ENCODE measurements at places on chromosomes 2 and 18.
A peak's percentile ranks its signal among the peaks of the same experiment; 100 is the strongest.

DNA sequence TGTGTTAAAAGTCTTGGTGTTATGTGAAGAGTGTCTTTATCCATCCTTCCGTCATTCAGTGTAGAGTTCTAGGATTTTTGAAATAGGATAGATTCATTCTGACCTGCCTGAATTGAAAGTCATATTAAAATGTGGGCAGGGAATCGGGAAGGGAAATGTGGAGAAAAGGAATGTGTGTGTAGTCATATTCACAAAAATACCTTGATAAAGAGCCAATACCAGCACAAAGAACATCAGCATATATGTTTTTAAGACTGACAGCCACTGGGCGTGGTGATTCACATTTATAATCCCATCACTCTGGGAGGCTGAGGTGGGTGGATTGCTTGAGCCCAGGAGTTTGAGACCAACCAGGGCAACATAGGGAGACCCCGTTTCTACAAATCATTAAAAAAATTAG is 188.1 kb downstream of the CAMKMT start:
- DNase-seq = no peak

DNA sequence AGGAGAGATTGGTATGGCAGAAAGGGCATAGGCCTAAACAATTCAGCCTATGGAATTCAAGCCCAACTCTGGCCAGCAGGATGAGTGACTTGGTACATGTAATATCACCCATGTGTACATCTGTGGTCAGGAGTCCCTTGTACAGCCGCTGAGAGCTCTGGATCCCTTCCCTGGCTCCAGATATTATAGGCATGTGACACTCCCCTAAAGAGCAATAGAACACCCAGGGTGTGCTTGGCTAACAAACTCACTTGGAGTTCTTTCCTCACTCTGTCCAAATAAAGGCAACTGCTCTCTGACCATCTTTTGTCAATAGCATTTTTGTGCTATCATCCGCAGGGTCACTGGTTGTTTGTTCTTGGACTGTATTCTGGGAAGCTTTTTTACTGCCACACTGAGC is 197.4 kb upstream of the NCKAP5 start:
- no peak for DNase-seq

- DNase-seq = no peak
Observed at GRCh38 chr2:27223416-27223815, 6.2 kb downstream of the CAD start.

GRCh38 chr2:133986081-133986837 is 267.6 kb upstream of the MGAT5 start:
- DNase-seq = peak; percentile 9

- no peak for DNase-seq
Observed at GRCh38 chr2:138902239-138902871, 122.2 kb upstream of the NXPH2 start.

- DNase-seq = peak; percentile 53
Observed at GRCh38 chr2:205086662-205087061, 541.4 kb downstream of the PARD3B start.

DNA sequence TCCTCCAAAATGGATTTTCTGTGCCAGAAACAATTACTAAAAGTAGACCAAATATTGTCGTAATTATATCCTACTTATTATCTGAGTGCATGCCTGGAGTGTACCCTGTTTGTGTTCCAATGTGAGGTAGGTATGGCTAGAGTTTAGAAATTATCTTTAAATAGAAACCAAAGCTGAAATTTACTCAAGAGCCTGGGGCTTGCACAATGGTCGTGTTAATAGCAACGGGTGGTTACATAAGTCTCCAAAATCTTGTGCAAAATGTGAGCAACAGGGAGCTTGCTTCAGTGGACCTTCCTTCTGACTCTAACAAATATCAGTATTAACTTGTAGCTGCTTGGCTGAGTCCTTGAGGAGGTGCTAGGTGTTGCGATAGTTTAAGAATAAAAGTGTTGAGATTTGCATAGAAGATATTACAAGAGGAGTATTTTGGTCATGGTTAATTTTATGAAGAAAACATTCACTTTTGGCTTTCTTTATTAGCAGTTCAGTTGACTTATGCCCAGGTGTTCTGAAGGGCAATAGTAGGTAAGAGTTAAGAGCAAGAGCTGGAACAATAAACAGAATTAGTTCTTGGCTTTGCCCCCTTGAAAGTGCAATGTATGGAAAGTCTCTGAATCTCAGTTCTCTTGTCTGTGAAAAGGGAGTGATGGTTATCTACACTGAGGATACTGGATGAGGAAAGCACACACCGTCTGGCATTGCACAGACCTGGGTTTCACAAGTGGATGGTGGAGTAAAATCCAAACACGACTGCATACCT is 4.6 kb downstream of the CXCR4 start:
- DNase-seq = no peak

GRCh38 chr18:39162013-39162827 is 1596.6 kb upstream of the CELF4 start:
- no peak for DNase-seq

DNA sequence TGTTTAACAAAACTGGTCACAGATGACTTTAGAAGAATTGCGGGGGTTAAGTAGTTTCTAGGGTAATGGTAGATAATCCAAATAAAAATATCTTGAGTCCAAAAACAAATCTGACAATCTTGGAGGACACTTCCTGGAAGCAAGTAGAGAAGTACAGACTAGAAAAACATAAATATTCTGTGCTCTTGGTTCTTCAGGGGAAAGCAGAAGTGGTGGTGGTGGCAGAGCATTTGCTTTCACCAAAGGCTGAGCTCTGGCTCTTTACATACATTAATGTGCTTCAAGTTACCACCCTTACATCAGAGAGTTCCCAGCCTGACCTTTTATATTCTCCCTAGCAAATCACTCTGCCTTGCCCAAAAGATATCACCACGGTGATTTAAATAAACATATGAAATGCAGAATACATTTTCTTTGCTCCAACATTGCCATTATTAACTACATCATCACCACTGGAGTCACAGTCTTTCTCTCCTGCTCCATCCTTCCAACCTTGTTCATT is 15.3 kb downstream of the PDE11A start:
- DNase-seq = no peak

DNA sequence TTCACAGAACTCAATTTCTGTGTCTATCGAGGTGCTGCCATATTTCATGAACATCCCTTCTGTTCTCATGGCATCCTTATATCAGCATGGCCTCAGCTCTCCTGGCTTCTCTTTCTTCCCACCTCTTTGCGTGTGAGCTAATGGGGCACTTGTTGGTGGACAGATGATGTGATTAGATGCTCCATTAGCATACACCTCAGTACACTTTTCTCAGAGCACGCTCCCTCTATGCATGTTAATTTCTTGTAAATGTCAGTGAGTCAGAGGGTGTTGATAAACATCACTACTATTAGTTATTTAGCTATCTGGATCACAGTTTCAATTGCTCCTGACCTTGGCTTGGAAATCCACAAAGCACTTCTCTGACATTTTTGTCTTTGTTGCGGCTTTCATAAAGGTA is 159.4 kb downstream of the CD8B2 start:
- no peak for DNase-seq

DNA sequence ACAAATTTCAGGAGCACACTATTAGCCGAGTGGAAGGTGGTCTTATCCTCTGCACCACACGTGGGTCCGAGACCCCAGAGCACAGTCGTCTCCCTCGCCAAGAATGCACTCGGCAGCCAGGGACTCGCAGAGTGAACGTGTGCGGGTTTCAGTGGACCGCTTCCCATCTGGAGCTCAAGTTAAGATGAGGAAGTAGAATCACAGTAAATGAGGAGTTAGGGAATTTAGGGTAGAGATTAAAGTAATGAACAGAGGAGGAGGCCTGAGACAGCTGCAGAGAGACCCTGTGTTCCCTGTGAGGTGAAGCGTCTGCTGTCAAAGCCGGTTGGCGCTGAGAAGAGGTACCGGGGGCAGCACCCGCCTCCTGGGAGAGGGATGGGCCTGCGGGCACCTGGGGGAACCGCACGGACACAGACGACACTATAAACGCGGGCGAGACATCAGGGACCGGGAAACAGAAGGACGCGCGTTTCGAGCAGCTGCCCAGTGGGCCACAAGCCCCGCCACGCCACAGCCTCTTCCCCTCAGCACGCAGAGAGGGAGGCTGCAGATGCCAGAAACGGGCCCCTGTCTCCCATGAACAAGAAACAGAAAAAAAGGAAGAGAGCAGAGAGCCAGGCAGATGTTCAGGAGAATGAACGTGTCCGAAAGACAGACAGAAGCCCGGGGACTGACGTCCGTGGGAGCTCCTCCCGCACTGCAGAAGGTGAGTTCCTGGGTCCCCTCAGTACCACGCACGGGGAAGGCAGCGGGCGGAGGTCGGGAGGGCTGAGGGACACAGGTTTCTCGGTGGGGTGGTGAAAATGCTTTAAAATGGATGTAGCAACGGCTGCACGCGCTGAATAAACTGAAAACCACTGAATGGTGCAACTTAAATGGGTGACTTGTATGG is 5.4 kb upstream of the KCNG2 start:
- no peak for DNase-seq

GRCh38 chr18:23861805-23862470 is 152.6 kb upstream of the TTC39C start:
- DNase-seq = peak; percentile 75

- no peak for DNase-seq
Observed at GRCh38 chr2:128682729-128683284, 364.1 kb upstream of the HS6ST1 start.

- DNase-seq = peak; percentile 27
Observed at GRCh38 chr2:197516393-197516761, 511 bp downstream of the MOB4 start.

DNA sequence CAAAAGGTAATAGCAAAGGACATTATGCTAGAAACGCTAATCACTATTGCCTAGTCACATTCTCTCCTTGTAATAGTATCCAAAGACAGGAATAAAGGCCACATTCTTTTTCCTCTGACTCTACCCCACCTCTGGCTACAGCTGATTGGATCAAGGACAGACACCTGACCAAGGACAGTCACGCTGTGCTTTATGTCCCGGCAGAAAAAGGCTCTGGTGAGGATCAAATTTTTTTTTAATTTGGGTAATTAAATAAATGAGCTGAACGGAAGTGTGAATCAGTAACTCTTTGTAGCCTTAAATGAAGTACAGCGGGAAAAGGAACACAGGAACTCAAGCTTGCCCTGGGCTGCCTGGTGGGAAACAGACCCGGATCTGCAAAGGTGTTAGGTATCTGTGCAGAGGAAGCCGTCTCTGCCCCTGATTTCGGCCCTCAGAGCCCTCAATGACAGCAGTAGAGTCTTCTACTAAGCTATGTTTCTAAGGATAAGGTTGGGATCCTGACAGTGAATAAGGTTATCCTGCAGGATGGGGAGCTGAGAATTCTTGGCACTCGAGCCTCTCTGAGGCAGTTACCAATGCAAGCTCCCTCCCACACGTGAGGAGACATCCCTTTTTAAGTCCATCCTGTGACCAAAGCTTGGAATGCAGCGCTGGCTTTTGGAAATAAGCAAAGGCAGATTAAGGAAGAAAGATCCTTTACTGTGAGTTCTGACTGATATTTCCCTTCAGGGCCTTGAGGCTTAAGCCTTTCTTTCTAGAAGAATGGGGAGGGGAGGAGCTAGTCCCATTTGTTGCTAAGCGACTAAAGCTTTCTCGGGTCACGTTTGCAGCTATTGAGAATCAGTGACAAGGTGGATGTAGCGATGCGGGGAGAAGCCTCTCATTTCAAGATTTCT is 37.8 kb upstream of the IKZF2 start:
- DNase-seq = peak; percentile 61

- DNase-seq = no peak
Observed at GRCh38 chr2:152555048-152555447, 162.2 kb downstream of the PRPF40A start.

GRCh38 chr2:183001948-183002347 is 36.3 kb downstream of the NCKAP1 start:
- DNase-seq = no peak

DNA sequence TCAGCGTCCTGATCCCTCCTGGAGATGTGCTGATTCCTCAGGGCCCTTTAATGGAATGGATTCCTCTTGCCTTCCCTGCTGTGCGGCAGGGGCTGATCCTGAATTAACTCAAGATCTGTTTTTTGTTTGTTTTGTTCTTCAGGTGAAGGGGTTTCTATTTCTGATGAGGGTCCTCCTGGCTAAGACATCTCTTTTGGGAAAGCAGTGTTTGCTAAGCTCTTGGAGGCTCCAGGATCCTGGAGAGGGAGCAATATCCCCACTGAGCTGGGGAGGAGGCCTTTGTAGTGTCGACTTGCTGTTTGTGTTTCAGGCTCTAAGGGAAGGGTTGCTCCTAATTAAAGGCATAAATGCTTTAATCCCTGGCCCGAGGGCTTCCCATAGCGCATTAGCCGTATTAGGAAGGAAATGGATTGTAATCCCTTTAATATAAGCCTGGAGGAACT is 65.3 kb upstream of the FOXI3 start:
- DNase-seq = no peak

DNA sequence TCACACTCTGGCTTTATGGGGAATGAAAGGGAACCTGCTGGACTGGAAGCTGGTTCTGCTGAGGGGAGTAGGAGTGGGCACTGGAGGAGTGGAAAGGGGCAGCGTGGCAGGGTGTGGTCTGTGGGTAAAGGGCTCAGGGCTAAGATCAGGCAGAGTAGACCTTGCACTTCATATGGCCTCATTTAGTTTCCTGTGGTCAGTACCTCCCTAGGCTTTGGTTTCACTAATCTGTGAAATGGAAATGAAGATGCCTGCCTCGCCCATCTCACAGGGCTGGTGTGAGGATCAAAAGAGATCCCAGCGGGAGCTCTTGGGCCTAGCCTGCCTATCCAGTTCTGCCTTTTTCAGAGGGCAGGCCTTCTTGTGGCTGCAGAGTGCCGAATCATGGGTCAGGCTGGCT is 208.7 kb downstream of the LOXHD1 start:
- no peak for DNase-seq

- DNase-seq = no peak
Observed at GRCh38 chr2:158845444-158845843, 50.3 kb downstream of the DAPL1 start.

DNA sequence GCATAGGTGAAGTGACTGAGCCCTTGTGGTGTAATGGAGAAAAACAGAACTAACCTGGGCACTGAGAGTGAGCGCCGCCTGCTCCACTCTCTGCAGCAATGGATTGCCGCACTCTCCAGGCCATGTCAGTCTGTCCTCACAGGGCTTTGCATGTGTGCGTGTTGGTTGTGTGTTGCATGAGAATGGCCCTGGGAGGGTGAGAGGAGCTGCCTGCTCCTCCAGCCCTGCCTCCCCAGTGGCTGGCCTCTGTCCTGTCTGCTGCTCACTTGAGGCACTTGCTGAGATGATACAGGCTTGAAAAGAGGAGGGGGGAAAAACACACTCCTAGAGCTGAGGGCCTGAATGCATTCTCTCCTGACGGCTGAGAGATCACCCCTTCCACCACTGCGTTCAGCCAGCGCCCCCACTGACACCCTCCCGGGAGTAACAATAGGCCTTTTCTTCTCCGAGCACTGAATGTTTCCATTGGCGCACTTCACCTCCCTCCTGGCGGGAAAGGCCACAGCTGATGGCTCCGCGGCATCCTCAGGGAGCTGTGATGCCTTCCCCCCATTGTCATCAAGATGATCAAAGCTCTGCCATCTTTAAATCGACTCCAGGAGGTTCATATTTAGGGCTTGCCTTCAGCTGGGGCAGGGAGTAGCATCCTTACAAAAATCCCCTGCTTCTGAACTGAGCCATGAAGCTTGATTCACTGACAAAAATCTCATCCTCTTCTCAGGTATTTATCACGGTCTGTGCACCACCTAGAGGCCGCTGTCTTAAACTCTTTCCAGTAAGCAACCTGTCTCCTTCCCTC is 49.9 kb upstream of the DAPL1 start:
- peak; percentile 67 for DNase-seq

Measured in amniotic epithelial cell (primary cell).